ENCODE measurements at places on chromosomes 2 and 18. TPM values are rescaled to one million over a fixed set of nuclear protein-coding genes. Genes with fewer than 3 reads are reported as not detected.

DNA sequence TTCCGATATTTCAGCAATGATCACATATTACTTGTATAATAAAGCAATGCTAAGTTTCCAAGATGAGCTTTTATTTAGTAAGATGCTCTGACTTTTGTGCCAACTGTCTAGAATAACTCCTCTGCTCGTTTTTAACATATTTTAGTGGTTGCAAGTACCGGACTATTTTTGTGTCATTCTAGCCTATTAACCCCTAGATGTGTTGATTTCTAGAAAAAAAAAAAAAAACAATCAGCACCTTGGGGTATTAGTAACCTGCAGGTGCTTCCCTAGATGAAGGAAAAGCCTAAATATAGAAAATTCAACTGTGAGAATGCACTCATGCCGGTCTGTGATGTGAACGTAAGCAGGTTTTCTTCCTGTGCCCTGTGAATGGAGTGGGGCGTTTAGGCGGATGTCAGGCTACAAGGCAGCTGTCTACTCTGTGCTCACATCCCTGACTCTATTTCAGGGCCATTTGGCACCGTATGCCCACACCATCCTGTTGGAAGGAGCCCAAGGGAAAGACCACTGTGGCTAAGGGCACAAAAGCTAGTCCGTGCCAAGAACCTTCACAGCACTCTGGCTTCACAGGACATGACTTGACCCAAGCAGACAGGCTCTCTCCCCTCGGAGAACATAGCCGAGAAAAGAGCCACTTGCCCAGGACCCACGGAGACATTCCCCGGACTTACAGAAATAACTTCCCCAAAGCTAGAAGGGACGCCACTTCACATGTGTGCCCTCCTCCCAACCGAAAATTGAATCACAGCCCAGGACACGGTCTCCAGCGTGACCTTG is 60.9 kb upstream of the AGAP1 start:
- peaks cover 18% of the 10 kb centered on the region for H3K27me3 ChIP-seq
- no peak overlapping the region for H3K4me3 ChIP-seq
- DNase-seq: no peak
- H3K36me3 ChIP-seq: peaks cover 2% of the 10 kb centered on the region
- H3K4me1 ChIP-seq: no peaks in the 10 kb centered on the region

- H3K4me3 ChIP-seq: no peak overlapping the region
- H3K36me3 ChIP-seq: no peaks in the 10 kb centered on the region
- DNase-seq: no peak
Observed at GRCh38 chr2:240237609-240238174, 97.2 kb upstream of the OTOS start.

GRCh38 chr2:180446492-180446891 is 439.4 kb upstream of the CWC22 start:
- H3K27ac ChIP-seq: no peak overlapping the region
- H3K36me3 ChIP-seq: no peaks in the 10 kb centered on the region
- no peak overlapping the region for H3K4me3 ChIP-seq
- H3K27me3 ChIP-seq: no peaks in the 10 kb centered on the region

- no peak overlapping the region for H3K27ac ChIP-seq
- no peaks in the 10 kb centered on the region for H3K36me3 ChIP-seq
- peaks cover 5% of the 10 kb centered on the region for H3K27me3 ChIP-seq
- no peak overlapping the region for H3K4me3 ChIP-seq
- DNase-seq: no peak
- H3K4me1 ChIP-seq: peaks cover 12% of the 10 kb centered on the region
Observed at GRCh38 chr2:120953066-120953756, 217.5 kb downstream of the GLI2 start.

- no peak overlapping the region for H3K27ac ChIP-seq
- no peaks in the 10 kb centered on the region for H3K4me1 ChIP-seq
- H3K4me3 ChIP-seq: no peak overlapping the region
- H3K27me3 ChIP-seq: no peaks in the 10 kb centered on the region
- no peak for DNase-seq
Observed at GRCh38 chr2:79453918-79454317, 58.9 kb upstream of the CTNNA2 start.

DNA sequence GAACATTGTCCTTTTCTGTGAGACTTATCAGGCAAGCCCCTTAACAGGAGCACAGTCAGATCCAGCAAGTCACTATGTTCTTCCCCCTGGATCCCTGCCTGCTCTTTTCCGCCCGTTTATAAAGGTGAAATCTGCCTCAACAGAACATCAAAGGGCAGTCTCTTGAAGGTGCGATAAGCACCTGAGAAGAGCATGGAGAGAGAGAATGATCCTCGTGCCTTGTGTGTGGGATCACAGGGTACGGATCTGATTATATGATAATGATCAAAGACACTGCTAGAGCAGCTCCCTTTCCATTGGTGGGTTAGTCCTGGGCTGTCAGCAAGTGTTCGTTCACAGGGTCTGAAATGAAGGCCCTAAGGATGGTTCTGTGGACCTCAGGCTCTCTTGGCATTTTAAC is 106.4 kb downstream of the ZAP70 start:
- no peak overlapping the region for H3K4me3 ChIP-seq
- H3K4me1 ChIP-seq: no peaks in the 10 kb centered on the region
- H3K36me3 ChIP-seq: no peaks in the 10 kb centered on the region
- H3K27ac ChIP-seq: no peak overlapping the region

DNA sequence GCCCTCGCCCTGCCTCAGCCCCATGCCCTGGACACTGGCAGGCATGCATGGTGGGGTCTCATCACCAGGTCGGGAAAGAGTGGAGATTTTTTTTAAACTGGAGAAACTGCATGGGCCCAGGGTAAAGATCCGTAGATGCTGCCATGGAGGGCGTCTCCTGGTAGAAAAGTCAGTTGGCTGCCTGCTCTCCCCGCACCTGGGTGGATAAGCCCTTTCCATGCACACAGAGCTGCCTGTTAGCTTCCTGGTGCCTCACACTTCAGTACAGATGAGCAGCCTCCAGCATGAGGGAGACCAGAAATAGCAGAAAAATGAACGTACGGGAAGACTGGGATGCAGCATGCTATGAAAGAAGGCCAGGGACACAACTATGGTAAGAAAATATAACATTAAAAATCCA is 92.0 kb downstream of the ASAP2 start:
- peaks cover 7% of the 10 kb centered on the region for H3K27me3 ChIP-seq
- H3K36me3 ChIP-seq: no peaks in the 10 kb centered on the region
- no peak for DNase-seq
- no peaks in the 10 kb centered on the region for H3K4me1 ChIP-seq
- H3K27ac ChIP-seq: no peak overlapping the region
- H3K4me3 ChIP-seq: no peak overlapping the region

DNA sequence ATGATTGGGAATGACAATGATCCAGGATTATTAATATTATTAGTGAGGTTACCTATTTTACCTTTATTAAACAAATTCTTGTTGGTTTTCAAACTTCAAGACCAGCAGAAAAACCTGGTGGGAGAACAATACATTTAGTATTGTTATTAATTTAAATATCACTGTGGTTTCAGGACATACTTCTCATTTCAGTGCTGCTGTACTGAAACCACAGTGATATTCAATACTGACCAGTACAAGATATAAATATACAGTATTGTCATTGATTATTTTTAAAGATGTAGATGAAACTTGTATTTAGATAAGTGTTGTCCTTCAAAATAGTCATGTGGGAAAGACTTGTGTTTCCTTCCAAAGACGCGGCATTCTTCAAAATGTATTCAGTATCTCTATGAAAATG is 1047.3 kb upstream of the CELF4 start:
- no peak overlapping the region for H3K27ac ChIP-seq
- no peaks in the 10 kb centered on the region for H3K36me3 ChIP-seq
- peaks cover 30% of the 10 kb centered on the region for H3K4me1 ChIP-seq
- no peaks in the 10 kb centered on the region for H3K27me3 ChIP-seq
- no peak overlapping the region for H3K4me3 ChIP-seq

GRCh38 chr2:119879502-119879901 is 119.8 kb downstream of the PTPN4 start:
- H3K36me3 ChIP-seq: no peaks in the 10 kb centered on the region
- no peak overlapping the region for H3K27ac ChIP-seq
- no peak for DNase-seq
- H3K4me3 ChIP-seq: no peak overlapping the region
- H3K4me1 ChIP-seq: peaks cover 5% of the 10 kb centered on the region

GRCh38 chr2:121283670-121284462 is 1.1 kb downstream of the TFCP2L1 start:
- H3K27me3 ChIP-seq: peaks cover 39% of the 10 kb centered on the region
- H3K27ac ChIP-seq: no peak overlapping the region
- no peaks in the 10 kb centered on the region for H3K36me3 ChIP-seq
- DNase-seq: no peak

DNA sequence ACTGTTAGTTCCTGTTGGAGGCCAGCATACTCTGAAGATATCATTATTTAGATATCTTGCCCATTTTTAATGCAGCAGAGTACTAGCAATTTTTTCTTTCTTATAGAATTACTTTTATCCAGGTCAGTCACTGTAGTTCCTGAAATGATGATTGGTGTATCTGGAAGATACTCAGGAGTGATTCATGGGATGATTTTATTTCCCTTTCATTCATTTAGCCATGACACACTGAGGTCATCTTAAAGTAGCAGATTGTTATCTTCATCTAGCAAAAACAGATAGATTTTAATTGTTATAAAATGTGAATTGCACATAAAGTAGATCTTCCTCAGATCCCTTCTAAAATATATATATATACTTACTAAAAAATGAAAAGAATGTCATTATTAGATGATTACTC is 109.1 kb downstream of the PIK3C3 start:
- no peak overlapping the region for H3K4me3 ChIP-seq
- peaks cover 5% of the 10 kb centered on the region for H3K4me1 ChIP-seq
- no peak for DNase-seq

DNA sequence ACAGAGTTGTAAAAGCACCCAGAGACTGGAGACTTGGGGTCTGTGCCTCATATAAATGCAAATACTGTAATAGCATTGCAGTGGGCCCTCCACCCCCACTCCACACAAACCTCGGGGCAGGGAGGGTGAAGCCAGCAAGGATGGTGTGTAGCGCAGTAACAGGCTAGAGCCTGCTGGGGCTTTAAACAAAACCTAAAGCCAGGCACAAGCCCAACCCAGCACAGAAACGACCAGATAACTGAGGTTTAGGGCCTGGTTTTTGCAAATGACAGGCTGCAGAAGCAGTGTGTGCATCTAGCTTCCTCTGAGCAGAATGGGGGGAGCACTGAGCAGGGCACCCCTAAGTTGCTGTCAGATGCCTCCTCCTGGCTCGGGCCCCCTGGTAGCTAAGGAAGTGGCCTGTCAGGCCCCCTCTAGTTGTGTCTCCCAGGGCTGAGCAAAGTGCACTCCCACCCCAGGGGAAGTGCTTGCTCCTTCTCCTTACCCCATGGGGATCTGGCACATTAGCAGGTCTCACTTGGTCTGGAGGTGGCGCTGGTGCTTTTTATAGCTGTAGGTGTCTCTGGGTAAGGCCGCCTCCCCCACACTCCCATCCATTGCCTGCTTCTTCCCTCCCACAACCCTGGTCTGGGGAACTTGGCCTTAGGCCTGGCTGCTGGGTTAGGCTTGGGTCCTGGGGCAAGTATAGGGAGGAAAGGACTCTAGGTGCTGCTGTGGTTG is 135.1 kb downstream of the CELF4 start:
- H3K4me3 ChIP-seq: no peak overlapping the region
- no peaks in the 10 kb centered on the region for H3K36me3 ChIP-seq
- no peaks in the 10 kb centered on the region for H3K27me3 ChIP-seq

DNA sequence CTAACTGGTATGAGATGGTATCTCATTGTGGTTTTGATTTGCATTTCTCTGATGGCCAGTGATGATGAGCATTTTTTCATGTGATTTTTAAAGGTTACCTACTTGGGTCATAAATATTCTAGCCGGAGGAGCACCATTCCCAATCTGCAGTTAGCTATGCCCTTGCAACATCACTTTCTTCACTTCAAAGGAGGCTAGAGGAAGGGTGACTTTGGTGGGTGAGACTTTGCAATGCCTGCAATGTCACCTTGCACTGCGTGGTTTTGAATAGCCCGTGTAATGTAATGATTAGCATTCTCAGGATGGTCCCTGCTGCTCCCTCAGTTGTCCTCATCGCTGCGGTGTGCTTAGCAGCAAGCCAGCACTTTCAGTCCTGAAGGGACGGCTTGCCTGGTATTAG is 56.1 kb upstream of the CHRNA1 start:
- no peaks in the 10 kb centered on the region for H3K4me1 ChIP-seq
- H3K36me3 ChIP-seq: no peaks in the 10 kb centered on the region
- H3K27ac ChIP-seq: no peak overlapping the region
- no peak for DNase-seq
- H3K4me3 ChIP-seq: no peak overlapping the region

GRCh38 chr2:69740502-69740951 is 1.4 kb upstream of the ANXA4 start:
- peaks cover 9% of the 10 kb centered on the region for H3K27me3 ChIP-seq
- H3K4me1 ChIP-seq: peaks cover 22% of the 10 kb centered on the region
- no peak for DNase-seq

DNA sequence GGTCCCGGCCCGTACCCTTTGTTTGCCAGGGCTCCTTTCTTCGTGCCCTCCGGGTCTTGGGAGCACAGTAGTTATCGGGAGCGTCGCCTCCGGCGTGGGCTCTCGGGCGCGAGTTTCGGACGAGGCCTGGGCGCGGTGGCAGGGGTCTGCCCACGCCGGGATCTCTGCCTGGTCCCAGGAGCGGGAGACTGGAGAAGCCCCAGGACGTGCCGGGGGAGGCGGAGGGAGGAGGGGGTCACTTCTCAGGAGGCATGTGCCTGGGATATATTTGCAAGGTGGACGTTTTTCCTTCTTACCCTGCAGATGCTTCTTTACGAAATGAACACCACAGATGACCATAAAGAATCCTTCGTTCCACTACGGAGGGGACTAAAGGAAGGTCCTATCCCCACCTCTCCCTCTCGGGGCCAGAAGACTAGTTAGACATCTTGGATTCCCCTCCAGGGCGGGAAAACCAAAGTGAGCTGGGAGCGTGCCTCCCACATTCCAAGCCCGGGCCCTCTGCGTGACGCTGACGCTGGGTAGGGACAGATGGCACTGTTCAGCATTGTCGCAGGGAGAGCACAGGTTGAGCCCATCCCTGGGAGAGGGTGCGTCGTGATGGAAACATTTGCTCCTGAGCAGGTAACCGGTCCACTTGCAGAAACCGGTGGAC is 483 bp upstream of the FHL2 start:
- peaks cover 9% of the 10 kb centered on the region for H3K4me1 ChIP-seq
- H3K4me3 ChIP-seq: peak overlapping the region; percentile 77
- no peaks in the 10 kb centered on the region for H3K36me3 ChIP-seq
- DNase-seq: no peak
- H3K27ac ChIP-seq: no peak overlapping the region

GRCh38 chr2:3435445-3435844 is 56.0 kb downstream of the TRAPPC12 start:
- H3K27ac ChIP-seq: no peak overlapping the region
- no peak overlapping the region for H3K4me3 ChIP-seq
- H3K4me1 ChIP-seq: no peaks in the 10 kb centered on the region

DNA sequence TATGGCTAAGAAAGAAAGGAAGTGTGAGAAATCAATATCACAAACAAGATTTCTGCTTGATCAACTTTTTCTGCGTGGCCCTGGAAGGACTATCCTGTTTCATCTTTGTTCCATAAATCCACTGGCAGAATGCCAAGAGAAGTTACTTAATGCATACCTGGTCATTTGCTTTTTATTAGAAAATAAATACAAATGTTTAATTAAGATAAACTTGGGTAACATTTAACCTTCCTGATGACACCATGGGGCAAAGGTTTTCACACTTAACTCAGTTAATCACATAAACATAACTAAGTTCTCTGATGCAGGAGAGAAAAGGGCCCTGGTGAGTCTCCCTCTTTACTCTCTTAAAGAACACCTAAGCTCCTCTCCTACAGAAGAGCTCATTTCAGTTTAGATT is 203.3 kb downstream of the AFF3 start:
- no peak overlapping the region for H3K4me3 ChIP-seq
- no peak for DNase-seq
- H3K27ac ChIP-seq: no peak overlapping the region
- H3K36me3 ChIP-seq: no peaks in the 10 kb centered on the region

The CABYR gene
- 2.1 TPM for total RNA-seq

The TGFBRAP1 gene
- 21.5 TPM for total RNA-seq

The LRRC30 gene
- total RNA-seq: not detected

The INPP5D gene
- 64.8 TPM for total RNA-seq

The MAL gene
- total RNA-seq: 92.6 TPM

The SLC11A1 gene
- not detected for total RNA-seq

The CDKL4 gene
- not detected for total RNA-seq

The MTHFD2 gene
- 624 TPM for total RNA-seq
